Activated CD4-positive, alpha-beta T cell treated with anti-CD3 and anti-CD28 coated beads, Interleukin-2, amount 10 ng/mL, durations not matched to agents 24 days and 14 days (primary cell): ENCODE measurements at places on chromosomes 5 and 9. TPM values are rescaled to one million over a fixed set of nuclear protein-coding genes. Genes with fewer than 3 reads are reported as not detected.

PCDHGA6 gene
- 0.31 and 0.54 TPM in 2 replicates for total RNA-seq

ALDH1A1 gene
- total RNA-seq: not detected in 2 replicates

IL11RA gene
- 29.7 and 34.4 TPM in 2 replicates for total RNA-seq

CCDC183 gene
- total RNA-seq: 0.14 and 0.42 TPM in 2 replicates

FBP1 gene
- total RNA-seq: not detected in 2 replicates

CEP72 gene
- total RNA-seq: 33.2 and 36.0 TPM in 2 replicates

SLC22A5 gene
- total RNA-seq: 4.9 and 5.5 TPM in 2 replicates

CBY3 gene
- total RNA-seq: 0.45 and 0.63 TPM in 2 replicates

RLN2 gene
- total RNA-seq: 0.30 and 1.5 TPM in 2 replicates

SCGB3A1 gene
- not detected in 2 replicates for total RNA-seq

CTSL gene
- total RNA-seq: 4.0 and 4.9 TPM in 2 replicates

EPB41L4A gene
- total RNA-seq: not detected in 2 replicates

ST6GALNAC4 gene
- total RNA-seq: 28.0 and 28.3 TPM in 2 replicates

SLC12A7 gene
- total RNA-seq: 32.1 and 33.4 TPM in 2 replicates

CDC20B gene
- not detected in 2 replicates for total RNA-seq

PCDHGA12 gene
- total RNA-seq: 0.12 and 0.16 TPM in 2 replicates

FBXL17 gene
- 7.5 and 8.6 TPM in 2 replicates for total RNA-seq

IL33 gene
- total RNA-seq: not detected in 2 replicates

CRB2 gene
- total RNA-seq: not detected in 2 replicates

RLN1 gene
- 0.59 and 0.84 TPM in 2 replicates for total RNA-seq

ARHGEF37 gene
- 1.5 and 1.8 TPM in 2 replicates for total RNA-seq

UBE2QL1 gene
- total RNA-seq: 0.54 and 0.77 TPM in 2 replicates

SLC36A1 gene
- 7.2 and 7.8 TPM in 2 replicates for total RNA-seq

GDA gene
- total RNA-seq: not detected in 2 replicates

NFIB gene
- not detected in 2 replicates for total RNA-seq

EGFLAM gene
- total RNA-seq: not detected in 2 replicates

NOXA1 gene
- 0.30 and 0.36 TPM in 2 replicates for total RNA-seq

NRG2 gene
- total RNA-seq: 0.07 TPM in 2 replicates

TMEM215 gene
- total RNA-seq: not detected in 2 replicates

ANKRD34B gene
- not detected in 2 replicates for total RNA-seq

CENPK gene
- total RNA-seq: 87.8 and 88.8 TPM in 2 replicates

STC2 gene
- total RNA-seq: 32.8 and 41.0 TPM in 2 replicates

ACTBL2 gene
- total RNA-seq: not detected in 2 replicates

GPX8 gene
- not detected in 2 replicates for total RNA-seq

KCNN2 gene
- total RNA-seq: not detected in 2 replicates
